Vagina (tissue), 2 donors: ENCODE measurements at places on chromosomes 7 and 10. TPM values are rescaled to one million over a fixed set of nuclear protein-coding genes. Genes with fewer than 3 reads are reported as not detected.

DNA sequence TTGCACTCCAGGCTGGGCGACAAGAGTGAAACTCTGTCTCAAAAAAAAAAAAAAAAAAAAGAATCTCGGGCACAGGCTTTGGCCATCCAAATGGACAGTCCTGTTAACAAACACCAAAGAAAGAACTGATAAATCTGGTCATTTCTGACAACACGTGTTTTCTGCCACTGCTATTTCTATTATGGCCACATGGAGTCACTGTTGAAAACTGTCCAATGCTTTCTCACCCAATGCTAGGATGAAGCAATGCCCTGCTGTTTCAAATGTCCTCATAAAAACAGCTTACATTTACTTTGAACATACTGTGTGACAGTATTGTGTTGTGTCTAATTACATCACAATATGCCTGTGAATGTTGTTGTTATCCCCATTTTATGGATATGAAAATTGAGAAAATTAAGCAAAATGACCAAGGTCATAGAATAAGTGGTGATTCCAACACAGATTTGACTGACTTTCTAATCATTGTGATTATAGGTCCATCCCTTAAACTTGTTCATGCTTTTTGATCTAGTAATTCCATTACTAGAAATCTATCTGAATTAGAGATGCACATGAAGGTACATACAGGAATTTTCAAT is 19.9 kb upstream of the MAP3K8 start:
- DNase-seq = peak; percentile 62

Gene LRRTM3
- total RNA-seq = 0.25 TPM

DNA sequence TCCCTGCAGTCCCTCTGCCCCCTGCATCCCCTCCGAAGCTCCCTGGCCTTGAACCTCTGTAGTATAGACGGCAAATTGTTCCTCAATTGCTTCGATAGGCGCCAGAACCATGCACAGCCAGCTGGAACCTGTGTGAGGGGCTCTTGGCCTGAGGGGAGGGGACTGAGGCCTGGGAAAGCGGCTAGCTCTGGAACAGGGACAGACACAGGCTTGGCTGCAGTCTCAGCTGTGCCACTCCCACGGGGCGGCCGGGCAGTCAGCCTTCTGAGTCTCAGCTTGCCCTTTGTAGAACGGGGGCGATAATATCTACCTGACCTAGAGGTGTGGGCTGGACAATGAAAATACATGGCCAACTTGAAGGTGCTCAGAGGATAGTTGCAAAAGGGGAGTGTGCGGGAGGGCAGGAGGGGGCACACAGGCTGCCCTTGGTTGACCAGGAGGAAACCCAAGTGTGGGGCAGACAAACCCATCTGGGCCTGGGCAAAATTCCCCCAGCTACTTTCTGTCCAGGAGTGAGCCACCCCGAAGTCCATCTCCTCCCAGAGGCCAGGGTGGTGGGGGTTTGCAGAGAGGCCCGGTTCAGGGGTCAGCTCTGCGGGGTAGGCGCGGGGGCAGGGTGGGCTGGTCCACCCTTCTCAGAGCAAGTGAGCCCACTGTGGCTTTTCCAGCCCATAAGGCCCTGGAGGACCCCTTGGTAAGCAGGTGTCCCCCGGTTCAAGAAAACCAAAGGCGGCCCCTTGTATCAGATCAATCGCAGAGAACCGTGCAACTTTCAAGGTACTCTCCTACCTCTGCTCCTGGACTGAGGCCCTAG is 4.6 kb downstream of the CRYGN start:
- DNase-seq = no peak

Gene EVX1
- total RNA-seq = 2.5 TPM

Gene ZMIZ2
- total RNA-seq = 54.3 TPM

GRCh38 chr10:89214566-89215165 is 7.5 kb upstream of the CH25H start:
- no peak for DNase-seq

- DNase-seq = no peak
These were observed 237.7 kb downstream of the WDR37 start for GRCh38 chr10:1293636-1294435.

Gene CFTR
- not detected for total RNA-seq

- no peak for DNase-seq
These were observed 274.8 kb downstream of the FGFR2 start for GRCh38 chr10:121323443-121323842.

Gene MOGAT3
- total RNA-seq = not detected

DNA sequence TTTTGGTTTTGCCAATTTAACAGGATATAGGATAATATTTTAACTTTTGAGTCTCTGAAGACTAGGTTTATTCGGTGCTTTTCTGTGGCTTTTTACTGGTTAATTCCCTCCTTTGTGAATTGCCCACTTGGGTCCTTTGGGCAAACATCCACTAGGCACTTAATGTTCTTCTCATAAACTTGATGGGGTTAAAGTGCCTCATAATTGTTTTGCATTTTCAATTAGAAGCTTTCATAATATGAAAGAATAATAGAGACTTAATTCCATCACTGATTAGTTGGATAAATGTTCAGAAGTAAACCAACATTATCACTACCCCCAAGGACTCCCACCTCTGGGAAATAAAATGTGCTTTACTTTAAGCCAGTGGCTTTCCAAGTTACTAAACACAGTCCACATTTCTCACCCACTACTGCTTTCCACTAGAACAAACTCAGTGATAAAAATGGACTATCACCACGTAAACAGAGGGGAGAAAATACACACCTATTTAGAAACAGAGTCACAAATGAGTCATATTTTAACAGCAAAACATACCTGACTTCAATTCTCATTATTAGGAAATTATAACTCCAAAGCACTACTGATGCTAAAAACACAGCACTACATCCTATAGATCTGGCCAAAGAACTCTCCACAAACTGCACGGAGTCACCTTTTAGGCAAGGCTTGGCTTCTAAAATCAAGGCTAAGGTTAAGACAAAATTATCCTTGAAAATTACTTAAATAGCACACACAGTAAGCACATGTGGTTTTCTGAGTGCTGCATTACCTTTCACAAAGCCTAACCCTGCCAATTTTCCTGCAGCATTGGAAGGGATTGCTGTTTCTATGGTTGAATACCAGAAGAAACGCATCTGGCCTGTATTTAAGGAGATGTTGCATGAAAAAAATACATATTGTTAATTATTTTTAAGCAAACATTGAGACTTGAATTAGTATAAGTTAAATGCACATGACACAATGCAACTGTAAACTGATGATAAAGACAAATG is 41.2 kb downstream of the PARD3 start:
- DNase-seq = no peak

- no peak for DNase-seq
These were observed 287.6 kb downstream of the TWIST1 start for GRCh38 chr7:18829858-18830285.

DNA sequence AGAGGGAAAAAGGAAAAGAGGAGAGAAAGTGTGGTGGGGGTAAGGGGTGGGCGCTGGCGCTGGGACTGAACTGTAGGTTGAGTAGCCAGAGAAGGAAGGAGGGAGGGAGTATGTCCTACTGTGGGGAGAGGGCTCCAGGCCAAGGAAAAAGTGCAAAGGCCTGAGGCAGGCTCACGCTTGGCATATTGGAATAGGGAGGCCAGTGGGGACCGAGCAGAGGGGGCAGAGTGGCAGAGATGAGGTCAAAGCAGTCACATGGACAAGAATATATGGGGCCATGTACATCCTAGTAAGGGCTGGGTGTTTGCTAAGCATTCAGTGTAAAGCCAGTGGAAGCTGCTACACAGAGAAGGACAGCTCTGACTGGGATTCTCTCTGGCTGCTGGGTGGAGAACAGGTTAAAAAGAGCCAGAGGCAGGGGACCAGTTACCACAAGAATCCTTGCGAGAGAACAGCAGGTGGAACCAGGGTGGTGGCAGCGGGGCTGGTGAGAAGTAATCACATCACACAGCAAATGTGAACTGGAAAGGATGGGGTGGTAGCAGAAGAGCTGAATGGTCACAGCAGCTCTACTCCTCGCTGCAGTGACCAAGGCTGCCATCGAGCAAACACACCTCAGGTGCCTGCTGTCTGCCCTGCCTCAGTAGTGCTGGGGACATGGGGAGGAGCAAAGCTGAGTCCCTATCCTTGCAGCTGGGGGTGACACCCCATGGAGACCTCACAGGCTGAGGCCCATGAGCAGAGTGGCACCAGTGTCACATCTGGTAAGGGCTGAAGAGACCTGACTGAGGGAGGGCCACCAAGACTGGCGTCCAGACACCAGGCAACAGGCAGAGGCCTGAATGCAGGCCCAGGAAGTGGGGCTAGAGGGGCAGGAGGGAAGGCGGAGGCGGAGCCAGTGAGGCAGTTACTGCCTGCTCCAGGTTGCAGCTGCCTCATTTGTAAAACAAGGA is 39.5 kb downstream of the FAM53B start:
- no peak for DNase-seq

DNA sequence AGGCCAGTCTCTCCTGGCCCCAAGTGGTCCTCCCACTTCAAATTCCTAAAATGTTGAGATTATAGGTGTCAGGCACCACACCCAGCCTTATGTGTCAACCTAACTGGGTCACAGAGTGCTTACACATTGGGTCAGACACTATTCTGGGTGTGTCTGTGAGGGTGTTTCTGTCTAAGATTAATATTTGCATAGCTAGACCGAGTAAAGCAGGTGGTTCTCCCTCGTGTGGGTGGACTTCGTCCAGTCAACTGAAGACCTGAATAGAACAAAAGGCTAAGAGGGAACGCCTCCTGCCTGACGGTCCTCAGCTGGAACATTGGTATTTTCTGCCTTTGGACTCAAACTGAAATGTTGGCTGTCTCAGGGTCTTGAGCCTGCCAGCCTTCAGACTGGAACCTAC is 11.5 kb downstream of the PPIF start:
- peak; percentile 32 for DNase-seq

GRCh38 chr10:77537071-77537470 is 100.5 kb downstream of the KCNMA1 start:
- no peak for DNase-seq

DNA sequence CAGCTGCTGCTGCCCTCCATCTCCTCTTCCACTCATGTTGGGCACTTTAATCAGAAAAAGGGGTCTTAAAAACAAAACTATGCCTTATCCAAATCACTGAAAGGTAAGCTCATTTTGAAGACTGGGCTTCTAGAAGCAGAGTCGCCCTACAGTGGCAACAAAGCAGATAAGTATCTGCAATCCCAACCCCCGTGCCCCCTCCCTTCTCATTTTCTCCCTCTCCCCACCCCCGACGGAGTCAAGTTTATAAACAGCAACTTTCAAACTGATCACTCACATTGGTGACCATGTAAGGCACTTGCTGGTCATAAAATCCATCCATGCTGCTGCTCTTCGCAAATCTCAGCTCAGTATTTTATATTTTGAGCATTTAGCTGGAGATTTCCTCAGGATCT is 738 bp downstream of the ETV1 start:
- DNase-seq = no peak

- DNase-seq = no peak
These were observed 5.1 kb upstream of the PLEKHS1 start for GRCh38 chr10:113746217-113746957.

Gene FAM25A
- 40.0 TPM for total RNA-seq

DNA sequence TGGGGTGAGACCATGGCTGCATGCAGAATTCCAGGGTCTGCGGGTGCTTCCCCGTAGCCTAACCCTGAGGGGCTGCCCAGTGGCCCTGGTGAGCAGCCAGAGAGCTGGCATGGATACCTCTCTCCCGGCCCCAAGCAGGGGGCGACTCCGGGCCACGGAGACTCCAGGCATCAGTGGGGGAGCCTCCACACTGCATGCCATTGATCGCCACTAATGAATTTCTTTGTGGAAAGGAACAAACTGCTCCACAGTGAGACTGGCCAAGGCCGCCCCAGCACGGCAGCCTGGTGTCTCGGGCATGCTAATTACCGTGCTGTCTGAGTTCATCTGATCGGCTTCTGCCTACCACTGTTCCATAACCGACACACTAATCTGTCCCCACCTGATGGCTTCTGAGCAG is 184.4 kb downstream of the GRID1 start:
- DNase-seq = no peak

GRCh38 chr7:149723082-149723767 is 50.2 kb downstream of the ZNF467 start:
- DNase-seq = no peak

DNA sequence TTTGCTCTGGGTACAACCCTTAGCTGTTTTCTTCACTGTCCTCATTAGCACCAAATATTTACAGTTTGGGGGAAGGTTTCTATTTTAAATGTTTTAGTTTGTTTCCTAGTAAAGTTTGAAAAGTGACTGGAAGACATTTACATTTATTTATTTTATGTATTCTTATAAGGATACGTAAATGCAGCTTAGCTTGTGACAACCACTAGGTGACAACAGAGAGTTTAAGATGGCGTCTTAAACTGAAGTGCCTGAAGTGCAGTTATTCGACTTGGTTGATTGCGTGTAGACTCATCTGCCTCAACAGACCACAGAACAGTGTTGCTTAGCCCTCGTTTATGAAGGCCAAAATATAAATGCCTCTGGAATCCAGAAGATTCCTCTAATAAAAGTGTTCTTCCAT is 378.2 kb upstream of the MYO3A start:
- no peak for DNase-seq

Gene SPAG6
- not detected for total RNA-seq

- no peak for DNase-seq
These were observed 4.1 kb upstream of the MYH16 start for GRCh38 chr7:99268577-99268908.

Gene GIMAP2
- total RNA-seq = 9.6 TPM
